Stimulated activated CD8-positive, alpha-beta memory T cell treated with anti-CD3 and anti-CD28 coated beads, Interleukin-4, amount 100 ng/mL, for 1 hour (primary cell): ENCODE measurements at places on chromosomes 1 and 21.

DNA sequence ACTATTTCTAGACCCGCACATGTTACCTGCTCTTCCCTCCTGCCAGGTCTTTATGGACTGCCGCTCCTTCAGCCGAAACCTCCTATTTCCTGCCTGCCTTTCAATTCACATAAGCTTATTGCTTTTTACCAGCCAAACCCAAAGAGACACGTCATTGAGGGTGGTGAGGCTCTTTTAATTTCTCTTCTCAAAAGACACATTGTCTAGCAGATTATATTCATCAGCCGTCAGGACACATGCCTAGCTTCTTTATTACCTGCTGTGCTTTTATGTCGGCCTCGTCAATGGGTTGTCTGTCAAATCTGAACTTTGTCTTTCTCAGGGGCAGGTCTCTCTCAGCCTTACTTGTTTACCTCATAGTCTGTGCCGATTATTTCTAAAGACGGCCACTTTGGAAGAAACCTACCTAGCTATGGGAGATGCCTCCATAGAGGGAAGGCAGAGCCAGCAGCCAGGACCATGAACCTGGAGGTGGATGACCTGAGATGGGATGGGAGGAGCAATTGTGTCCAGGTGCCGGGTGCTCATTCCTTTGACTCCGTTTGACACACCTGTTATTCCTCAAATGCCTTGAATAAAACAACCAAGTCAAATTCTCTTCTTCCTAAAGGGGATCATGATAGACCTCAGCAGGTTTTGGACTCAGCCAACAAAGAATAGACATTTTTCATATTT lies 42.0 kb downstream of the ZBTB18 start:
- no peak for DNase-seq

DNA sequence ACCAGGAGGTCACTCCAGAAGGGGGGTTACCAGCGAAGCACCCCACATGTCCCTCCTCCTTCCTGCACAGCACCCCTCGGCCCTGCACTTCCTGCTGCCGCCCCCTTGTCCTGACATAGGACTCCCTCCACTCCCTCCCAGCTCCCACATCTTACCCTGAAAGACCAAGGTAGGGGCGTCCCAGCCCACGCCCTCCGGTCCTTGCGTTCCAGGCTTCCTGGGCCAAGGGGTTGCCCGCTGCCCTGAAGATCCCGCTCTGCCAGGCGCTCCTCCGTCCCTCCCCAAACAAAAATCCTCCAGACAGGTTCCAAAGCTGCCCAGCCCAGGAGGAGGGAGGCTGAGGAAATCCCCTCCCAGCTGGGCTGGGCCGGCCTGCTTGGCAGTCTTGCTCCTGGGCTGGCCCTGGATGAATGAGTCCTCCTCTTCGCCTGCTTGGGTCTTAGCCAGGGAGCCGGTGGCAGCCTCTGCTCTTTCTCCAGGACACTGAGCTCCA lies at the start of gene RHBDL2:
Gene RHBDL2, minus strand, starts transcription at position 304 of the 493 bp plus-strand sequence. CDS start 22,618 bp downstream, outside the sequence.
- DNase-seq = no peak

- DNase-seq = no peak
Measured at GRCh38 chr1:224245188-224245587, 62.1 kb downstream of the DEGS1 start.

DNA sequence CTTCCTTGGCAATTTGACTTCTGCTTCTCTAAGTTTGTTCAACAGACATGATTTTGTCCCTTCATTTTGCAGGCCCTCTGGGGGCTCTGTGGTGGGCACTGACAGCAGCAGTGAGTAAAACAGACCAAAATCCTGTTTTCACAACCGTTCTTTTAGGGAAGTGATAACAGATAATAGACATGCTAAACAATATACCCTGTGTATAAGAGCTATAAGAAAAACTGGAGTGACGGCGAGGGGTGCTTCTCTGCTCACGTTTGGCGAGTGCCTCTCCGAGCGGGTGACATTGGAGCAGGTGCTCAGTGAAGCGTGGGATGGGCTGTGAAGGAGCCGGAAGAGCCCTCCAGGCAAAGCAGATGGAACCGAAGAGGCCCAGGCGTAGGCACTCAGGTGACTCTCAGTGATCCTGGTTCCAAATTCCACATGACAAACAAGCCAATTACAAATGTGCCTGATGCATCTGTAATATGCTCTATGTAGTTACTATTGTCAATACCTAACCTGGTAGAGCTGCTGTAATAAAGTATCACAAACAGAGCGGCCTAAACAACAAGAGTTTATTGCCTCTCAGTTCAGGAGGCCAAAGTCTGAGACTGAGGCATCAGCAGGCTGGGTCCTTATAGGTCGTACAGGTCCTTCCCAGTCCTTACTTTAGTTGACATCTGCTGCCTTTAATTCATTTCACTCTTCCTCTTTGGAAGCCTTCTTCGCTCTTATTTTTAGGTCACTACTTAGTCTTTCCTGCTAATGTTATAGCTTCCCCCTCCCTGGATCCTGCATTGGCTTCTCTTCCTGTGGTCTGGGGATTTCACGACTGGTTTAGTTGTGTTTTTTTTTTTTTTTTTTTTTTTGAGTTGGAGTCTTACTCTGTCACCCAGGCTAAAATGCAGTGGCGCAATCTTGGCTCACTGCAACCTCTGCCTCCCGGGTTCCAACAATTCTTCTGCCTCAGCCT lies 20.1 kb downstream of the OR2B11 start:
- no peak for DNase-seq

DNA sequence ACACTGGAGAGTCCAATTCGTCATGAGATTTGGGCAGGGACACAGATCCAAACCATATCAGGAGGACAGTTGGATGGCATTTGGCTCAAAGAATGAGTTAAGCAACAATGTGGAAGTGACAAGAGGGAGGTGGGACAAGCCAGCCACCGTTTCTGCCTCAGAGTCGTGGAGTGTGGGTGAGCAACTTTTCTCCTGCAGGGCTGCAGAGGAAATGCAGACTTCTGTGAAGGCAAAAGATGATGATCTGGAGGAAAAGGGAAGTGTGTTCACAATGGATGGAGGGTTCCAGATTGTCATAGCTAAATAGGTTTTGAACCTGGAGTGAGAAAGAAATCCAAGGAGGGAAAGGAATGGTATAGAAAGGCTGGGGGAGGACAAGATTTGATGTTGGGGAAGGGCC lies 16.4 kb upstream of the KANK4 start:
- DNase-seq = no peak

DNA sequence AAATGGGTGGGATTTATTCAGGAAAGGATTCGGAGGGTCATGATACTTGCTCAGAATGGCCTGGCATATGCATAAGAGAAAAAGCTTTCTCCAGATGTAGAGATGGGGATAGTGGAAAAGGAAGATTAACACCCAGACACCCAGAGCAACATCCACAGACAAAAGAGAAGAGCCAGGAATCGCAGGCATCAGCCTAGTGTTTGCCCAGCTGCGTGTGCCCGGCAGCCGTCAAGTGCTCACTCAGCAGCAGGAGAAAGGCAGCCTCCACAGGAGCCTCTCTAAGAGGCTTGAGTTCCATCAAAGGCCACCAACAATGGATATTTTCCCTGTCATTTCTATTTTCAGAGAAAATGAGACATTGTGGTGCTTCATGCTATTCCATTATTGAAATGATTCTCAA lies 54.7 kb downstream of the NTPCR start:
- DNase-seq = no peak

DNA sequence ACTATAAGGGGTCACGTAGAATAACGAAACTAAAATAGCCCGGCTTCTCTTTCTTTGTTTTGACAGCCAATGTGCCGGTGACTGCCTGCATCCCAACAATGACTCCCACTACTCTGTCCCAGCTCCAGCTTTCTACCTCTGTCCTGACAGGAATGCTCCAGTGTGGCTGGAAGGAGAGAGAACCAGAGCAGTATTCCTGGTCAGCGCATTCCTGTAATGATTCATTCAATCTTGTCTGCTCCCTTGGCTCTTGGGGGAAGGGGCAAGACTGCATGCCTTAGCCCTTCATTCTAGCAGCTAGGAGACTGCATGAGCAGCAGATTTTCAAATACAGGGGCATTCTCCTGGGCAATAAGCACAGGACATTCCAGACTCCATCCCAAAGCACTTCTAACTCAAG lies 132.1 kb upstream of the PRMT6 start:
- no peak for DNase-seq

DNA sequence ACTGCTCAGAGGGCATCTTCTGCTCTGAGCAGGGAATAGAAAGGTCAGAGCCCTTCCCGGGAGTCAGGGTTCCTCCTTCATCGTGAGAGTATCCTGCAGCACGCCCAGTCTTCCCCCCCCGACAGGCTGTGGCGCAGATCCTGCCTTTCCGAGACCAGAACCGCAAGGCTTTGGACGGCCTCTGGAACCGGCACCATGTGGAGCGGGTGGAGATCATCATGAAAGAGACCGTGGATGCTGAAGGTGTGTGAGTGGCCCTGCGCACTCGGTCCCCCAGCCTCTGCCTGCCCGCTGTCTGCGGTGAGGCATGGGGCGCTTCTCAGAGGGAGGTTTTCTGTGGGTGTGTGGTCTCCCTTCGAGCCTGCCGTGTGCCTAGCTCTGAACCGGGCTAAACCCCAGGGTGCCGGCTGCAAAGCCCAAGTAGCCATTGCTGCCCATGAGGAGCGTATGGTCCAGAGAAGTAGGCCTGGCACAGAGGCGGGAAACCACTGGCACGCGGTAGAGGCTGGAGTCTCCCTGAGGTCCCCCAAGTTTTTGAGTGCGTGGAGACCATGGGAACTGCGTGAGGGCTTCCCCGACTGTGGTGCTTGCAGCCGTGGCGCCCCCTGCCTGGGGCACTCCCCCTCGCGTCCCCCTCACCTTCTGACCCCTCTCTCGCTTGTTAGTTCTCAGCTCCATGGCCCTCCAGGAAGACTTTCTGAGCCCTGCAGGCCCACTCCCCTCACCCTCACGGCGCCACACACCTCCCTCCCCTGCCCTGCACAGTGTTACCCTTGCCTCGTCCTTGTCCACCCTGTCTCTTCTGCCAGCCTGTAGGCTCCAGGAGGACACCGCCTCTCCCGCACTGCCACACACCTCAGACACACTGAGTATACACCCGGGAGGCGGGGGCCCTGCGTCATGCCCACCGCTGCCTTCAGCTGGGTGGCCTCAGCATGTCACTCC lies 12.5 kb downstream of the H6PD start:
- no peak for DNase-seq

DNA sequence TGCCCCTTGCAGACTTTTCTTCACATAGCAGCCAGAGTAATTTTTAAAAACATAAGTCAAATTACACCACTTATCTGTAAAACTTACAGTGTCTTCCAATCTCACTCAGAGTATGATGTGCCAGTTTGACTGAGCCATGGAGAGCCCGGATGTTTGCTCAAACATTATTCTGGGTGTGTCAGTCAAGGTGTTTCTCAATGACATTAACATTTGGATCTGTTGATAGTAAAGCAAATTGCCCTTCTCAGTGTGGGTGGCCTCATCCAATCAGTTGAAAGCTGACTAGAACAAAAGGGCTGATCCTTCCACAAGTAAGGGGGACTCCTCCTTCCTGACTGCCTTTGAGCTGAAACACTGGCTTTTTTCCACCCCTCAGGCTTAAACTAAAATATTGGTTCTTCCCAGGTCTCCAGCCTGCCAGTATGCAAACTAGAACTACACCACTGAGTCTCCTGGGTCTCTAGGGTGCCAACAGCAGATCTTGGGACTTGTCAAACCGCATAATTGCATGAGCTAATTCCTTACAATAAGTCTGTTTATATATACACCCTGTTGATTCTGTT lies 157.9 kb upstream of the CTTNBP2NL start:
- DNase-seq = no peak

- no peak for DNase-seq
Measured at GRCh38 chr1:181398544-181398943, 84.8 kb upstream of the CACNA1E start.

- DNase-seq = no peak
Measured at GRCh38 chr1:114700036-114700600, 4.8 kb upstream of the AMPD1 start.

DNA sequence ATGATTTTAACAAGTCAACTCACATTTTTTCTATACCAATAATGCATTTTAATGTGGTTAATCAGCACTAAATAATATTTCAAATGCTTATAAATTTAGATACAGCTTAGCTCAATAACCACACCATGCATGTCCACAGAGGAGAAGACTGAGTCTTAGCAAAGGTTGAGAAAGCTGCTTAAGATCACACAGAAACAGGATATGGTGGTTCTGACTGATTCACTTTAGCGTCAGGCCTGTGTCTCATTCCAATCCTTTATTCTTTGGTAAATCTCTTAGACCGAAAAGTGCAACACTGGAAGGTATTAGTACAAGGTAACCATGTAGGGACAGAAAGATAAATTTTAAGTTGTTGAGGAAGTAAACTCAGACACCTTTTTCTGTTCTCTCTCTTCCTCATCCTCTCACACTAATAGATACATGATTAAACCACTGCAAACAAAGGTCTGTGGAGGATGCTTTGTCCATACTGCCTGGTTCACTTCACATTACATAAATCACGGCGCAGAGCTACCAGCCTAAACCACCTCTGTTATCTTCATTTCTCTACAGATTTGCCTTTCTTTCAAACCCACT lies 139.0 kb downstream of the DPYD start:
- DNase-seq = no peak

DNA sequence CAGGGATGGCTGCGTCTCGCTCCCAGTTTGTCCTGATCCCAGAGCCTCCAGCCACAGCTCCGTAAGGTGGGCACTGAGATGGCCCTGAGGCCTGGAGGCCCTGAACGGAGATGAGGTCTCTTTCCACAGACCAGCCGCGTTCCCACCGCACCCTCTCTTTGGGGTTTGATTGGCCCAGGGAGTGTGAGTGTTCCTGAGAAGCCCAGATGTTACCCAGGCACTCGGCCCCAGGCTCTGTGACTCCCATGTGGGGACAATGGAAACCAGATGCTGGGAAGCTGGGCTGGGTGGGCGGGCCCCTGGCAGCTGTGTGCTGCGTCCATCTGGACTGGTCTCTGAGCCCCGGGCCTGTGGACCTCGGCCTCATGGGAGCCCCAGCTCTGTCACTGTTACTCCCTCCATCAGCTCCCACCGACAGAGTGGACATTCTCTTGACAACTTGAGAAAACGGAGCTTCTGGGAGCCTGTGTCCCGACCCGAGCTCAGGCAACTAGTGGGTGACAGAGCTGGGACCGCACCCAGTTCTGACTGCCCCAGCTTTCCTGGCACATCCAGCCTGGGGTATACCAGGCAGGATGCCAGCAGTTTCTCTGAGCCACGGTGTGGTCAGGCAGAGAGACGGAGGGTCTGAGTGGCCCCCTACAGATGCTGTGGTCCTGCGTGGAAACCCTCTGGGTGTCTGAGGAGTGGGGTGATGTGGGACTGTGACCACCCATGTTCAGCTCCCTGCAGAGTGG lies 9.8 kb upstream of the COL6A1 start:
- DNase-seq = no peak

- DNase-seq = no peak
Measured at GRCh38 chr1:234371414-234371813, 1.8 kb upstream of the COA6 start.

- no peak for DNase-seq
Measured at GRCh38 chr1:184593597-184593996, 161.1 kb downstream of the EDEM3 start.

DNA sequence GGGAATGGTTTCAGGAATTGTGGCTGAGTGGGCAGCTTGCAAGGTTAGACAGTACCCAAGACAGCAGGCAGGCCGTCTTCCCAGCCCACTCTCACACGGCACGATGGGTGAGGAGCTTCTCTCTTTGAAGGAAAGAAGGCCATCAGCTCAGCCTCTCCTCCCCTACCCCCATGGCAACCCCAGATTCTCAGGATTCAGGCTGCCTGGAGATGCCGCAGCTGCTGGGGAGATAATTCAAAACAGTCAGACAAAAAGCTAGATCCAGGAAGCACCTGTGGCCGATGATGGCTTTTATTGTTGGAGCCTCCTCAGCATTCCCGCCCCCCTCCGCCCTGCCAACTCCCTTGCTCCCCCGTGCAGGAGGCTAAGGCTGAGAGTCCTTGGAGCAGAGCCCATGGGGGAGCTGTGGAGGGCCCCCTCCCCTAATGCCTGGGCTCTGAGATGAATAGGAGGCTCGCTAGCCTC lies 220.5 kb downstream of the TRABD2B start:
- DNase-seq = no peak

- DNase-seq = no peak
Measured at GRCh38 chr1:32464716-32465577, at the start of gene ZBTB8B. Gene ZBTB8B, plus strand, starts transcription at chr1:32465072. Its CDS starts 5,553 bp downstream, at chr1:32470625.
